Adrenal gland (tissue), 19 donors: ENCODE measurements at places on chromosomes 4 and X. TPM values are rescaled to one million over a fixed set of nuclear protein-coding genes. Genes with fewer than 3 reads are reported as not detected.

The PLXNB3 gene
- 103 TPM for total RNA-seq

- DNase-seq = no peak
These were observed 1418.7 kb downstream of the FSTL5 start for GRCh38 chr4:160745126-160745525.

GRCh38 chr4:8006471-8006870, 66.8 kb upstream of the AFAP1 start:
- no peak for DNase-seq

The L1CAM gene
- total RNA-seq = 5.5 TPM

GRCh38 chr4:53916431-53916889, 147.9 kb downstream of the CHIC2 start:
- DNase-seq = no peak

The GABRQ gene
- 3.3 TPM for total RNA-seq

The RASGEF1B gene
- 27.2 TPM for total RNA-seq

DNA sequence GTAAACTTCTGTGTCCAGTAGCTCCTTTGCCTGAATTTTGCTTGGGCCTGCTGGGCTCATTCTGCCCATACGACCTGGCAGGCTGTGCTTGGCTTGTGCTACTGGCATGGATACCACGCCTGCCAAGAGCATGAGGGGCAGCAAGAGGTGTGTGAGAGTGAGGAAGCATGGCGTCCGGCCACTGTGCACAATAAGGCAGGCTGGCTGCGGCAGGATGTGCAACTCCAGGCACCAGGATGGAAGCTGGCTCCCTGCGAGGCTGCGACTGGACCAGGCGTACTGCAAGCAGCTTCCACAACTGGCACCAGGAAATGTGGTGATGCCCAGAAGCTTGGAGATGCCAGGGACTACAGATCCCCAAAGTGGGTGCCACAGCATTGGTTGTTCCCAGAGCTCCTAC, 709.3 kb downstream of the PCDH18 start:
- DNase-seq = no peak

The RRH gene
- total RNA-seq = not detected

DNA sequence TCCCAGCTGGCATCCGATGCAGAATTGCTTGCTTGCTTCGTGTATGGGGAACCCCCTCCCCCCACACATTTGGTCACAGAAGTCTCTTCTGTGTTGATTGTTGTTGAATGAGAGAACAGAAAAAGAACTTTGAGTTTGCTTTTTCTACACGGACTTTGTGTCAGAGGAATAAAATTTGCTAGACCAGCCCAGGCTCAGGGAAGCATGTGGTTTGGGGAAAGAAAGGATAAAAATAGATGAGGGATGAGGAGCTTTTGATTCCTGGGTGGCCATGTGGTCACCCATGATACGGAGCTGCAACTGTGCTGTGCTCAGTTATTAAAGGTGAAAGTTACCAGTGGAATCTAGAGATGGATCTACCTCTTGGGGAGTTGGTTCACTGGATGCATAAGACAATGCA, 34.2 kb upstream of the ESX1 start:
- no peak for DNase-seq

The SPACA5 gene
- total RNA-seq = not detected

The CDKN2AIP gene
- total RNA-seq = 11.5 TPM

DNA sequence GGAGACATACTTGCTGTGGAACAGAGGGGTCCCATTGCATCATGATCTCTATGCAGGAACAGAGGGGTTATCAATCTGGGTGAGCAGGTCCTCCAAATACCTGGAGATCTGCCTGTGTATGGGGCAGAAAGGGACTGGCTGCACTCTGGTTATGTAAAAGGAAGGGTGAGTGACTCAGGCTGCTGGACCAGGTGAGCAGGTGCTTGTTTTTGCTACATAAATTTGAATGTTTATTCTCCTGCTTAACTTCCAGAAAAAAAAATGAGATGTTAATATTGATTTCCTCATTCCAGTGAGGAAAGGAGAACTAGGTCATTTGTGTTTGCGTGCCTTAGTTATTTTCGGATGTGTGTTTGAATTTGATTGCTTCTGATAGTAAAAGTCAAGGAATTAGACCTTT, 225.8 kb upstream of the TRAM1L1 start:
- DNase-seq = no peak

DNA sequence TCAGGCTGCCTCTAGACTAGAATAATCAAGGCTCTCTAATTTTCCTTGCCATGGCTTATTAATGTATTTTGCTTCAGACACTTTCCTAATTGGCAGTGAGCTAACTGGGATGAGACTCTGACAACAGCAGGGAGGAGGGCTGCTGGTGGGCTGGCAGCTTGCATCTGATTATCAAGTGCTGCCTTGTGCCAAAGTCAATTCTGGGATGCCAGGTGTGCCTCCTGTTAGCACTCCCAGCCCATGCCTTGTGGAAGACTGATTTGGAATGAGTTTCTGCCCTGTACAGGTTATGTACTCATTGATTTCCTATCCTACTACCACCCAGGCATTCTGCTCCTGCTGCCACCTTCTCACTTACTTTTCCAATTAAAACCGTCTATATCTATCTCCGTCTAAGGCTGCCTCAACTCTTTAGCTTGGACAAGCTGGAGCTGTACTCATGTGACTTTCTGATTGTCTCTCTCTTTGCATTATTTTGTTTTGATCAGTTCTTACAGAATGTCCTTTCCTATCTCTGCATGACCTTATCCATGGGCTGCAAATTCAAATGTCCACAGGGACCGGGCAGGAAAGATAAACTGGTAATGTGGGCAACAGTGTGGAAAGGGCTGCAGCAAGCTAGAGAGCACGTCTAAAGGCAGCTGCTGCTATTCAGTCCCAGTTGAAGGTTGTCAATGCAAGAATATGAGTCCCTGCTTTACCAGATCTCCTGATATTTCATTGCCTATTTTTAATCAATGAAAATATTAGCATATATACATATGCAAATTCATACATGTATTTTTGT, 112.6 kb downstream of the GABRA2 start:
- DNase-seq = no peak

- no peak for DNase-seq
These were observed 8.8 kb downstream of the PLA2G12A start for GRCh38 chr4:109721033-109721432.

DNA sequence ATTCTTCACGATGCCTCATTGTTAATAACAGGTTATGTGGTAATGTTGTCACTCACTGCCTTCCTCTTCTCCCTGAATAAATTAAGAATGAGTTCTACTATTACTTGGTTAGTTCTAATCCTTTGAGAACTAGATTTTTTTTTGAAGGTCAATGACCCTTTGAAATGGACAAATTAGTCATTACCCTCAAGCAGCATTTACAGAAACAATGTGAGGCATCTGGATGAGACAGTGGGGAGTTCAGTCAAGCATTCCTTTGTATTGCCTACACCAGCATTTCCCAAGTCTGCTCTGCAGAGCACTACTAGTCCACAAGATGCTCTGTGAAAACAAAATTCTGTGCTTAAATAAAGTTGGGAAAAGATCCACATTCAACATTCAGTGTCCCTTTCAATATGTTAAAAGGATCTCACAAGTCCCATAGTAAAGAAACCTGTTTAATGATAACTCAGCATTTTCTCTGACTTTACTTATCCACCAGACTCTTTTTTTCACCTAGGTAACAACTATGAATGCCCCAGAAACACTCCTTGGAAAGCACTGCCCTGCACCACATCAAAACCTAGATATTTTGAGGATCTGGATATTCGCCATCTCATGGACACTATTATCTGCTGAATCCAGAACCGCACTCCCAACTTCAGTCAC, 60.6 kb downstream of the CHRDL1 start:
- no peak for DNase-seq

The DMRTC1B gene
- total RNA-seq = 0.42 TPM

GRCh38 chrX:1871887-1872286, 257.0 kb downstream of the ASMT start:
- no peak for DNase-seq

DNA sequence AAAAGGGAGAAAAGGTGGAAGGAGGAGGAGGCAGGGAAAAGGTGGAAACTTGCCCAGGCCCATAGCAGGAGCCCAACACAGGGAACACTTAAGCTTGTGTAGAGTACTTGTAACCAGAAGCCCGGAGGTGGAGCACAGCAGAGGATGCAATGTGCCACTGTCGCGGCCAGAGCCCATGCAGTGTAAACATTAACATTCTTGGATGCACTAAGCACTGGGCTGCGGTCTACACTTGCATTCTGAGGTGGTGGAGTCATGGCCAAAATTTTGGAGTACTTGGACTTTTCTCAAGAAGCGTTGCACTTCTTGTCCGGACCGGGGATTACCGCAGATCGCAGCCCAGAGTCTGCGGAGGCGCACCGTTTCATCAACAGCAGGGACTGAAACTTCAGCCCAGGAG, 4.5 kb upstream of the RHOXF1 start:
- DNase-seq = no peak

The IL3RA gene
- 2.5 TPM for total RNA-seq

DNA sequence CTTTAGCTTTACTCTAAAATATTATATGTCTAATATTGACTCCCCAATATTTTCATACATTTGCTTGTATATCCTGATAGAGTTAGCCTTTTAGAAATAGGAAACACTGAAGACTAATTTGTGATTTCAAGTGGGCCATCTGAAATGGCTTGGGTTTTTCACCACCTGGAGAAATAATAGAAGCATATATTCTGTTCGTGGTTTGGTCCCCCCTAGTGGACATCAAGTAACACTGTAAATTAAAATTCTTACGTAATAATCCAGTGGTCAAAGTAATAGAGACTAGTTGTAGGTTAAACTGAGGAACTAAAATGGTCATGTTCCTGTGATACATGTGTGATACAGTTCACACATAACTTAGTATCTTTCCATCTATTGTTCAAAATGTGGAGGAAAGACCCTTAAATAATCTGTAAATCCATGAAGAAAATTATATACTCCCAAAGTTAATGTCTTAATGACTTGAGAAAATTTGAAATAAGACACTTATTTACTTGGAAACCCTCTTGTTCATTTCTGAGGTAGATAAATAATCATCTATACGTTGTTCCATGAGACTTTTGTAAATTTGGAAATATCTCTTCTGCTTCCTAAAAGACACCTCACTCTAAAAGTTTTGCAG, 79.8 kb upstream of the SMARCAD1 start:
- DNase-seq = no peak

DNA sequence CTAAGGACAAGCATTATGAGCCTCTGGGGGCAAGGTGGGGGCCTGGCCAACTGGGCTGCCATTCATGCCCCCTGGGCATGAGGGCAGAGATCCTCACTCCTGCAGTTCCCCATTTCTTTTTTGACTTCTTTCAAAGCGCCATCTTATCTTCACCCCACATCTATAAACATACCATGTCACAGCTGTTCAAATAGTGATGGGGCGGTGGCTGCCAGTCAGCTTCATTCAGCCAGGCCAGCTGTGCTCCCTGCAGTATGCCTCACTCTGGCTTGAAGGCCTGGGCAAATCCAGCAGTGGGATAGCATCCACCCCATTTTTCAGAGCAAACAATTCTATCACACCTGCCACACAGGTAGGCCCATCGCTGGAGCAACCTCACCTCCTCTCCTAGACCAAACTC, 85.5 kb downstream of the NHSL2 start:
- DNase-seq = no peak

The NXF3 gene
- total RNA-seq = 0.69 TPM

- no peak for DNase-seq
These were observed 15.7 kb upstream of the BANK1 start for GRCh38 chr4:101774807-101775206.

DNA sequence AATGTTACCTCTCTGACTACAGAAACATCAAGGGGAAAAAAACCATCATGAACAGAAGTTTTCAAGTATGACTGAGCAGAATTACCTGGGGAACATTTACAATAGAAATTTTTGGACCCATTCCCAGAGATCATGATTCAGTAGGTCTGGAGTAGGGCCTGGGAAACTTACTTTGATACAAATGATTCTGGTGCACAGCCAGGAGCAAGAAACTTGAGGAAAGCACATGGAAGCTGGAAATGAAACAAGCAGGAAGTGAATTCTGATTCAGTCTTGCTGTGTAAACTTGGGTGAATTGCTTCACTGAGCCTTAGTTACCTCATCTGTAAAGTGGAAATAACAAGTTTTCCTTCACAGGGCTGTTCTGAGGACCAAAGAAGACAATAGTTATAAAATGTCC, 192.5 kb upstream of the TAPT1 start:
- DNase-seq = peak; percentile 7

The FAM9B gene
- total RNA-seq = 0.44 TPM

DNA sequence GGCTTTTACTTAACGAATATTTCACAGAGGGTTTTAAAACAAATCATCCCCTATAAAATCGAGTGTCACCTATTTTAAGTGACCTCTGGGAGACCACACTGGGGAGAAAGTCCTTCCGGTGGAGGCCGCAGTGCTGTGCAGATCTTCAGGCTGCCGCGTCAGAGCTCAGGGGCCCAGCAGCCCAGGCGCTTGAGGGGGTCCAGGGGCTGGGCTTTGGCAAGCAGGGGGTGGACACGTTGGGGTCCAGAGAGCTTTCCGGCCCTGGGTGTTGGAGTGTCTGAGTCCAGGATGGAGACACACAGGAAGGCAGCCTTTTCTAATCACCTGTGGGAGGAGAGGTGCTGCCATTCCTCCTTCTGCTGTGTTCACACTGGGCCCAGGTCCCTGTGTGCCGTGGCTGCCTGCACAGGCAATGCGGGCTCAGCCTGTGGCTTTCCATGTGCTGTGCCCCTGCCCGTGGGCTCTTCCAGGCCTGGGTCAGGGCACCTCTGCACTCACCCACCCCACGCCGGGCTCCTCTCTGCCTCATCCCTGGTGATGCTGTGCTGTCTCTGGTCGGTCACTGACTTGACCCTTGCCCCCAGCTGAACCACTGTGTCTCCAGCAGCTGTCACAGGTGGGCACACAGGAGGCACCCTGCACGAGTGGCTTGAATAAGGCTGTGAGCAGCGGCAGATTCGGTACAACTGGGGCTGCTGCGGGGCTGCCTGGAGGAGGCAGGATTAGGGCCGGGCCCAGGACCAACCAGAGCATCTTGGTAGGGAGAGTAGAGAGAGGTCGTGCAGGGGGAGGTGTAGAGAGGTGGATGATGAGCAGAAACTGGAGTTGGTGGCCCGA, 10.0 kb downstream of the HTRA3 start:
- DNase-seq = no peak

The S100P gene
- total RNA-seq = 0.80 TPM

The RAB40A gene
- total RNA-seq = 1.3 TPM

The TLR7 gene
- total RNA-seq = 0.33 TPM

- no peak for DNase-seq
These were observed 48.6 kb upstream of the ARSJ start for GRCh38 chr4:114028071-114028470.

The WDR45 gene
- 108 TPM for total RNA-seq

DNA sequence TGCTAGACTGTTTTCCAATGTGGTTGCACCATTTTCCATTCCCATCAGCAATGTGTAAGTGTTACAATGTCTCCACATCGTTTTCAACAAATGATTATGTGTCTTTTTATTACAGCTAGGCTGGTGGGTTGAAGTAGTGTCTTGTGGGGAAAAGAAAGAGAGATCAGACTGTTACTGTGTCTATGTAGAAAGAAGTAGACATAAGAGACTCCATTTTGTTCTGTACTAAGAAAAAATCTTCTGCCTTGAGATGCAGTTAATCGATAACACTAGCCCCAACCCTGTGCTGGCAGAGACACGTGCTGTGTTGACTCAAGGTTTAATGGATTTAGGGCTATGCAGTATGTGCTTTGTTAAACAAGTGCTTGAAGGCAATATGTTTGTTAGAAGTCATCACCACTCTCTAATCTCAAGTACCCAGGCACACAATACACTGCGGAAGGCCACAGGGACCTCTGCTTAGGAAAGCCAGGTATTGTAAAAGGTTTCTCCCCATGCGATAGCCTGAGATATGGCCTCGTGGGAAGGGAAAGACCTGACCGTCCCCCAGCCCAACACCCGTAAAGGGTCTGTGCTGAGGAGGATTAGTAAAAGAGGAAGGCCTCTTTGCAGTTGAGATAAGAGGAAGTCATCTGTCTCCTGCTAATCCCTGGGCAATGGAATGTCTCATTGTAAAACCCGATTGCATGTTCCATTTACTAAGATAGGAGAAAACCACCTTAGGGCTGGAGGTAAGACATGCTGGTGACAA, 23.0 kb upstream of the UGT2B15 start:
- DNase-seq = no peak

The PABPC1L2A gene
- not detected for total RNA-seq
